ENCODE measurements at places on chromosomes 3 and 15.

GRCh38 chr3:8660175-8661118, 15.8 kb upstream of the SSUH2 start:
- DNase-seq: no peak

DNA sequence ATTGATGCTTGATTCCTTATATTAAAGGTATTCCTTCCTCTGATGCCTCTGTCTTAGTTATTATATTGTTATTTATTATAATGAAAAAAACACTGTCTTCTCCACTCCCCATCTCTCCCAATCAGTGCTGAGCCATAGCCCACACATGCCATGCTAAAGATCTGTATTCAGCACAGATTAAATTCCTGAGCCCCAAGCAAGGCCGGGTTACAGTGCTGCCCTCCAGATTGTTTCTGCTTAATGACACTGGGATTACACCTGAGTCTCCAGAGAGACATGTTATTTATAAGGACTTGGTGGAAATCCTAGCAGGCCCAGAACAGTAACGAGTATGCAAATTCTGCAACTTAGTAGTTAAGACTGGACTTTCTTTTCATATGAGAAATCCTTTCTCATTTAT, 305.9 kb upstream of the UMPS start:
- DNase-seq: no peak

DNA sequence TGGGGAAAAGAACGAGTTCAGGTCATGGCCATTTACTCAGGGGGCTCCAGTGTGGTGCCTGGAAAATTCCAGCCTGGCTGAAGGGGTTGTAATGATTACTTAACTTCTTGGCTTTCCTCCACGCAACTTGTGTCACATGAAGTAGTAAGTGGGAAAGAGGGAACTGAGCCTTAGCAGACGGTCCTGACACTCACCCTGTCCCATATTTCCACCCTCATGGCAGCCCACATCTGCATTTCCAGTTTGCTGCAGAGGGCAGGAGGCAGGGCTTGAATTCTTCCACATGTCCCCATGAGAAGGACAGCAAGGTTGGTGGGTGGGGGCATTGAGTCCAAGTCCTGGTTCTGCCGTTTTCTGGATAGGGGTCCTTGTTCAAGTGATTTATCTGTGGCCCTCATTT, 7.8 kb upstream of the CAMP start:
- DNase-seq: no peak

GRCh38 chr3:181935915-181936314, 224.2 kb downstream of the SOX2 start:
- DNase-seq: no peak

DNA sequence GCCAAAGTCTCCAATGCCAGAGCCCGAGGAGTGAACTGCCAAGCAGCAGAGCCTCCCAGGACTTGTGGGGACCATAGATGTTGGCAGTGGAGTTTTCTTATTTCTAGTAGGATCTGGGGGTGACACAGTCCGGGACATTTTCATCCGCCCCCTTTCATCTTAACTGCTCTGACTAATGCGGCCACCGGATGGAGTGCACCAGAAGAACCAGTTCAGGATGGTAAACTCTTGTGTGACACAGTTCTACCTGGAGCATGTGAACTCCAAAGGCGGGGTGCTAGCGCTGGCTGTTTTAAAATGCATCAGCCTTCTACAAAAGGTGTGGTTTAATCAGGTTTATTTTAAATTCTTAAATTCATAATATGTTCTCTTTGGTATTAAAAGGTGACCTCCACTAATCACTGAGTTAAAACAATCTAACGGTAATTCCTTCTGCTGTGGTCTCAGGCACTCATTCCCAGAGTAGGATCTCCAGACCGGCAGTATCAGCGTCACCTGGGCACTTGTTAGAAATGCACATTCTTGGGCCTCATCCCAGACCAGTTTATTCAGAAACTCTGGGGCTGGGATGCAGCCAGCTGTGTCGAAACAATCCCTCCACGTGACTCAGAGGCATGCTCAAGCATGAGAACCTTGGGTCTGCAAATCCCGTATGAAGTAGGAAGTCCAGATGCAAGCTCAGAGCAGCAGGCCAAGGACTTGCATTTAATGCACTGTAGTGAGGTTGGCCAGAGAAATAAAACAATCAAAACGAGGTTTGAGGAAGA, 105.5 kb downstream of the GABRB3 start:
- no peak for DNase-seq

- DNase-seq: no peak
Observed at GRCh38 chr3:16881896-16882630, 2.7 kb upstream of the PLCL2 start.

- DNase-seq: no peak
Observed at GRCh38 chr3:140563206-140563760, 114.6 kb upstream of the TRIM42 start.

DNA sequence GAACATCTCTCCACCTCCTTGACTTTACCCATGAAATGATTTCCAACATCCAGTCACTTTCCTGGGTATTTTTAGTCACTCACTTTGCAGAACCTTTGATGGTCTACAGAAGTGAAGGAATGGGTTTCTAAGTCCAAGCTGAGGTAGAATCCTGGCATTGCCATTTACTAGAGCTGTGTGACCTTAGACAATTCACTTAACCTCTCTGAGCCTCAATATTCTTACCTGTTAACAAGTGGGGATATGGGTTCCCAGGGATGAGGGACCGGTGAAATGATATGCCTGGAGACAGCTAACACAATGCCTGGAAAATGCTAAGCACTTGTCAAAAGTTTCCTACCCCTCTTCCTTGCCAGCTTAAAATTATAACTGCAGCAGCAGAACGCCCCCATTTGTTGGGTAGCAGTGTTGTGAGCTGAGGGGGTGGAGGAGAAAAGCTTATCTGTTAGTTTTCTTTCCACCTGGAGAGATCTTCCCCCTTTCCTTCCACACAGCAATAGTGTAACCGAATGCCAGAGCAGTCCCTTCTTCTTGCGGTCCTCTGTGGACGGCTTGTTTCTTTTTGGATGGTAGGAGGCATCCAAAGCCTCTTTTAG, 319.2 kb upstream of the LRRFIP2 start:
- no peak for DNase-seq

DNA sequence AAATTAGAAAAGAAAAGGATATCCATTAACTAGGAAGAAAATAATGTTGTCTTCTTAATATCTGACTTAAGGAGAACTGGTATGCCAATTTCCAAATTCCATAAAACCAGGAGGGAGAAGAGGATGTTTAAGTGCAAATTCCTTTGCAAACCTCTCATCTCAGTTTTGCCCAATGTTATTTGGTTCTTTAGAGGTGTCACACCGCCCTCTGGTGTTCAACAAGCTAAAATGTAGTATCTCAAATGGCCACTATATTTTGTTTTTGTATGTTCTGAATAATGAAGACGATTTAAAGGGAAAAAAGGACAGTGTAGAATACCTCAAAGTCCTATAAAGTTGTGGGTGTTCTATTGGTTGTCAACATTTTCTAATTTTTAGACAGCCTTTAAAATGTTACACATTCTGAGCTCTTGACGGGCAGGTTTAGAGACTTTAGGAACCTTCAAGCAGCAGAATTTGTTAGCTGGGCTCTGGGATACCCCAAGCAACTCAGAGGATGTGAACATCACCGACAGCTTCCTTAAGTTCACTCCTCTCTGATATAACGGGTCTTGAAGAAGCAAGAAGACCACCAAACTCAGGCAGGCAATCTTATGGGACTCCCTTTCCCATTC, 458.3 kb downstream of the MFSD1 start:
- no peak for DNase-seq

GRCh38 chr3:47270526-47270925, 12.1 kb downstream of the KIF9 start:
- no peak for DNase-seq

GRCh38 chr3:30628901-30629590, 22.6 kb downstream of the TGFBR2 start:
- no peak for DNase-seq

- DNase-seq: no peak
Observed at GRCh38 chr15:56972426-56972825, 54.0 kb downstream of the TCF12 start.

- DNase-seq: no peak
Observed at GRCh38 chr3:134066651-134067530, 37.2 kb upstream of the SLCO2A1 start.

DNA sequence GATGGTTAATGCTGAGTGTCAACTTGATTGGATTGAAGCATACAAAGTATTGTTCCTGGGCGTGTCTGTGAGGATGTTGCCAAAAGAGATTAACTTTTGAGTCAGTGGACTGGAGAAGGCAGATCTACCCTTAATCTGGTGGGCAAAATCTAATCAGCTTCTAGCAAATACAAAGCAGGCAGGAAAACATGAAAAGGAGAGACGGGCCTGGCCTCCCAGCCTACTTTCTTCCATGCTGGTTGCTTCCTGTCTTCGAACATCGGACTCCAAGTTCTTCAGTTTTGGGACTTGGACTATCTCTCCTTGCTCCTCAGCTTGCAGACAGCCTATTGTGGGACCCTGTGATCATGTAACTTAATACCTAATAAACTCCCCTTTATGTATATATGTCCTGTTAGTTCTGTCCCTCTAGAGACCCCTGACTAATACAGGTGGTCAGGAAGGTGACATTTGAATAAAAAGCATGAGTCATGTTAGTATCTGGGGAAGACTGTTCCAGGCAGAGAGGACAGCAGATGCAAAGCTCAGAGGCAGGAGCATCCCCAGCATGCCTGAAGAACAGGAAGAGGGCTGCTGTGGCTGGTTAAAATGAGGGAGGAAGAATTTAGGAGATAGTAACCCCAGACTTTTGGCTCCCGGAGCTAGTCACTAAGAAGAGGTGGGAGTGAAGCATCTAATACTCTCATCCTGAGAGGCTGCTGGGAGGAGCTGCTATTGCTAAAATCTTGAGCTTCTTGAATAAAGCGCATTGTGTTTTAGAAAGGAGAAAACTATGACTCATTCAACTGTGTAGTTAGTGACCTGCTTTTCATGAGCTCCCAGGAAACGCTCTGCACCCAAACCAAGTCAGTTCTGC, 207.4 kb upstream of the HES1 start:
- no peak for DNase-seq

DNA sequence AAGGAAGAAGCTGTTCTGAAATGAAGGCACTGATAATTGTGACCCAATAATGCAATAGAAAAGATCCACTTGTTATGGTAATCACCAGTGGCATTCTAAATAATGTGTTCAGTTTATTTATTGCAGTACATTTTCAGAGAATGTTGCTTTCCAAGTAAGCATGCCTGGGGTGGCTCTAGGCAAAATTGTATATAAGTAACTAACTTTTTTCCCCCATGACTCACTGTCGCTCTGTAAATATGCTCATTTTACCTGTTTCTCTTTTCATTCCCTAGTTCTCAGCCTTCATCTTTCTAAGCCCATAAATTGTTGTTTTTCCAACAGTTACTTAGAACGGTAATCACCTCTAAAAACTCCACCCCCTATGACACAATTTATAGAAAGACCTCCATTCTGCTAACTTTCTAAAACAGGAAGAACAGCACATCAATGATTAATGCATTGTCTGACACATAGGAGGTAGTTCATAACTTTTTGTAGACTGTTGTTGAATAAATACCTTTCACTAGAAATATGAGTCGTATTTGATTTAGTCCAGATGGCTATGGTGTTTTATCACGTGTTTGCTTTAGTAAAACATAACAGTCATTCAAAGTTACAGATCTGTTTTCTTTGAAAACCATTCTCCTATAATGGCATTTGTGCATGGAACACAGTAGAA, 143.1 kb downstream of the LSAMP start:
- DNase-seq: no peak

GRCh38 chr3:101123081-101123480, 129.9 kb upstream of the ABI3BP start:
- DNase-seq: no peak

DNA sequence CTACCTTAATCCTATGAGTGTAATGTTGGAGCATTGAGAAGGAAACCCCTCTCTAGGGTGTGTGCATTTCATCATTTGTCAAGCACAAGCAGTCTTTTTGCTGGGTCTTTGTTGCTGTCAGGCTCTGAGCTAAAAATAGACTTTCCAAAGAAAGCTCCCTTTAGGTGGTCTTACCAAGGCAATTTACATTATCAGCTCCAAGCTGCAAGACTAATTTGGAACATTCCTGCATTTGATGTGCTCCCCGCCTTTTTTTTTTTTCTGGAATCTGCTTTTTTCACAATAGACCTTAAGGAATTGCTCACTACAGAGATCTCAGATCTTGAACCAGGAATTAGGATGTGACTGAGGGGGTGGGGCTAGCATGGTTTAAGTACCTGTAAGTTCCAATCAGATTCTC, 60.6 kb upstream of the STAC start:
- DNase-seq: no peak

- DNase-seq: no peak
Observed at GRCh38 chr3:44016818-44017217, 224.9 kb upstream of the TOPAZ1 start.

- DNase-seq: no peak
Observed at GRCh38 chr3:170513642-170514041, 72.2 kb downstream of the SLC7A14 start.

GRCh38 chr15:93378558-93378957, 289.5 kb upstream of the RGMA start:
- no peak for DNase-seq
